NCI-H226 (cell line): ENCODE measurements at places on chromosomes 5 and 9.
A peak's percentile ranks its signal among the peaks of the same experiment; 100 is the strongest.

- no peak for DNase-seq
Measured at GRCh38 chr5:94660506-94660905, 42.0 kb downstream of the SLF1 start.

DNA sequence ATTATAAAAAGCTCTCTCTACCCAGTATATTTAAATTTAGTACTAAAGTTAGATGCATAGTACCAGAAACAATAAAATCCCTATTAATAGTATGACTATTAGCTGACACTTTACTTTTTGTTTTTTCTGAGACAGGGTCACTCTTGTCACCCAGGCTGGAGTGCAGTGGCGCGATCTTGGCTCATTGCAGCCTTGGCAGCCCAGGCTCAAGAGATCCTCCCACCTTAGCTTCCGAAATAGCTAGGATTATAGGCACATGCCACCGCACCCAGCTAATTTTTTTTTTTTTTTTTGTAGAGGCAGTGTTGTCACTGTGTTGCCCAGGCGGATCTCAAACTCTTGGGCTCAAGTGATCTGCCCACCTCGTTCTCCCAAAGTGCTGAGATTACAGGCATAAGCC lies 8.0 kb downstream of the CCNG1 start:
- no peak for DNase-seq

GRCh38 chr9:82535432-82535998 lies 527.4 kb downstream of the RASEF start:
- no peak for DNase-seq

GRCh38 chr9:136805207-136805740 lies 2.5 kb upstream of the RABL6 start:
- no peak for DNase-seq

DNA sequence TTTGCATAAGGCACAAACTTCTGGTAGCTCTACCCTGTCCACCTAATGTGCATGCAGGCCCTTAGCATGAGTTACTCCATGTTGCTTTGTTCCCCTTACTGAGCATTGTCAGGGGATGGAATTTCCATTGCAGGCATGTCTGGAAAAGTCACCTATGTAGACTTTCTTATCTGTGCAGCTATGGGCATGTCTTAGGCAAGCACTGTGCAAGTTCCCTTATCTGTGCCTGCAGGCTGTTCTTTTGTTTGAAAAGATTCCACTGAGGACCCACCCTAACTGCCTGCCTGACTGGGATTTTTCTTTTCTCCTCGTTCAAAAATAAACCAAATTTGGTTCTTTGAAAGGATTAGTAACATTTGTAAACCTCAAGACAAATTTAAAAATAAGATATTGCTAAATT lies 587.0 kb downstream of the CDH18 start:
- DNase-seq: no peak

GRCh38 chr5:54309691-54310432 lies 511 bp downstream of the ARL15 start:
- no peak for DNase-seq

DNA sequence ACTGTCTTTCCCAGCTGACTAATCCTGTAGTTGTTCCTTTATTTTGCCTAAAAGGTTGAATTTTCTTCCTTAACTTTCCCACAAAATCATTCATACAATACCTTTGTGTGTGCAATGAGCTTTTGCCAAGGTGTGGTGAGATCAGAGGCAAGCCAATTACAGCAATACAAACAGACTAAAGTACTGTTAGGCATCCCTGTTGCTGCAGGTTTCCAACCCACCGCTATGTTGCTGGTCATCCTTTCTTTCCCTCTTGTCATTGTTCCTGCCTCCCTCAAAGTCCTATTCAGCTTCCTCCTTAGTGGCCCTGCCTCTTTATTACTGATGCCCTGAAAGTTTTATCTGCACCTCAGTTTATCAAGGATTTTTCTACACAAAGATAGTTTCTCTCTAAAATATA lies 22.1 kb downstream of the ITGA2 start:
- no peak for DNase-seq

- no peak for DNase-seq
Measured at GRCh38 chr9:105881654-105882349, 187.5 kb downstream of the TMEM38B start.

DNA sequence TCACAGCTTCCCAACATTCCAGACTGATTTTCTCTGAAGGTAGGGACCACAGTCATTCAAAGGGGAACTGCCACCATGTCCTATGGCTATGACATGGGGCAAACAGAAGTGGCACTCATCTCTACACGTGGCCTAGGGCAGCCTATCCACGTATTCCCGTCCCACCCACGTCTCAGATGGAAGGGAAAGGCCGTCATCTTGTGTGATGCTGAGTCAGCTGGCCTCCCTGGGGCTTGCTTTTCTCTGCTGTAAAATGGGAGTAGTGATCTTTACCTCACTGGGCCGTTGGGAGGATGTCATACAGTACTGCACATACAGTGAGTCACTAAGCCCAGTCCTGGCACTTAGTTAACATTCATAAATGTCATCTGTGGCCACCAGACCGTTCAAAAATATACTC lies 72.3 kb downstream of the RAPGEF1 start:
- no peak for DNase-seq

DNA sequence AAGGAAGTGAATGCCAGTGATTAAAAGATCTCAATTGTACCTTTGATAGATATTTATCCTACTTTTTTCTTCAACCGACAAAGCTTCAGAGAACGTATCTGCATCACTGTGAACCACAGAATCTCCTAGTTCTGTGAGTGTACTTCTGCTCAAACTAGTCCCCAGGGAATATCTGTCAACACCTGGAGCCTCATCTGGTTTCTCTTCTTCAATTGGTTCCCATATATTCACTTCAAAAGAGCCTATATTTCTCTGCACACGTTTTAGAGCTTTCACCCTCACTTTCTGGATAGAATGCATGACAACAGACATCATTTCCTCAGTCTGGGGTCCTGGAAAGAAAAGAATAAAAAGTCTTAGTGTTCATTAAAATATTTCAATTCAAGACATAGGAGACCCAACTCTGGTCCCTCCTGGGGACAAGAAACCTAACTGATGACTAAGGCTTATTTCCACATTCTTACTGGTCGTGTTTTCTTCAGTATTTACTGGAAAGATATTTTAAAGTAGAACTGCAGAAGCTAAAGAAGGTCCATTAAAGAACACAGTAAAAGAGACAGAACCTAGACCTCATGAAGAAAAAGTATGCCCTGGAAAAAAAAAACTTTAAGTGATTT lies 64.3 kb downstream of the CPLANE1 start:
- no peak for DNase-seq

GRCh38 chr5:1224631-1225030 lies 550 bp upstream of the SLC6A18 start:
- DNase-seq: no peak

DNA sequence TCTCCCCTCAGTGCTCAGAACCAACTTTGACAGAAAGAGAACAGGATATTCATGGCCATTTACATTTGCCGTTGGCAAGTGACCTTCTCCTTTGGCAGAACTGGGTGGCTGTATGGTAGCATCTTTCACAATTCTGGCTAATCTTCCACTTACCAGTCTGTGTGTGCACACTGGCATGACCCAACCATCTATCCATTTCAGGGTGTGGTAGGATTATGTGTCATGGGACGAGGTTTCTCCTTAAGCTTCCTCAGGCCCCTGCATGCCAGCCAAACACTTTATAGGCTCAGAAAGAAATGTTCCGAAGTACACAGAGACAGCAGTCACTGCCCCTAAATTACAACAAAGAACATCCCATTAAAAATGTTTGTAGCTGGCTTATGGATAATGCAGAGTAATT lies 497.1 kb downstream of the NFIB start:
- no peak for DNase-seq

DNA sequence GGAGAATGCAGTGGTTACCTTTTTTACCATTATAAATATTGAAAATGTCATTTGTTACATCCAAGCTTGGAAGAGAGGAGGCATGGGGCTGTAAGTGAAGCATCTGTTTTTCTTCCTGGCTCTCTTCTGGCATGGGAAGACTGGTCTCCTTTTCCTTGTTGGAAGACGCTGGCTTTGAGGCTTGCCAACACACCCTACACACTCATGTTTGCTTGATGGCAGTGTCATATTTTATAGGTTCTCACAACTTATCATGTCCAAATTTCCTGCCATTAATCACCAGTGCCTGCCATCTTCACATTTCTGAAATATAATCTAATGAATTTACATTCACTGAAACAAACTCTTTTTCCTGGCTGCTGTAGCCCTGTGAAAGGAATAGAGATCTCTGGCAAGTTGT lies 252.9 kb downstream of the MAN2A1 start:
- no peak for DNase-seq

DNA sequence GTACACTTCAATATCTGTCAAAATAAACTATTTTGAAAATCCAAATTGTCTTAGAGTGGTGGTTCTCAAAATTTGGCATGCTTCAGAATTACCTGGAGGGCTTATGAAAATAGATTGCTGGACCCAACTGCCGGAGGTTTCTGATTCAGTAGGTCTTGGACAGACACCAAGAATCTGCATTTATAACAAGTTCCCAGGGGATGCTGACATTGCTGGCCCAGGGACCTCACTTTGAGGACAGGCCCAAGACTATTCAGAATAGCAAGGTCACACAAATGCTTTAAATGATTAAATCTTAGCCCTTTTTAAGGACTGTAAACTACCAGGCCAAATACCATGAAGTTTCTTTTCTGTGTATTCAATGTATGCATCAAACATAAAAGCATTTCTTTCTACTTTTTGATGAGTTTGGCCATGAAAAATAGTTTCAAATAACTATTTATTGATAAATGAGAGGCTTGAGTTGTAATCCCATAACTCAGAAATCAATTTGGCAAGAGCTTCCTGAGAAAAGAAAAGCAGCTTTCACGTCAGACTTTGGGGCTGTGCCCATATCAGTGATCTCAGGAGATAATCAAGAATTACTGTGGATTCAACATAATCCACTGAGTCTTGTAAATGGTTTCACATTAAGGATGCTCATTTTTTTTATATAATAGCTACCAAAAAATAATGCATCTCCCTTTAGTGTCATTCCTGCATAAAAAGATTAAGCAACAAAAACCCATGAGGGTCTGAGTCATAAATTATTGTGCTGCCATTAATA lies 191.4 kb downstream of the FRMD3 start:
- no peak for DNase-seq

DNA sequence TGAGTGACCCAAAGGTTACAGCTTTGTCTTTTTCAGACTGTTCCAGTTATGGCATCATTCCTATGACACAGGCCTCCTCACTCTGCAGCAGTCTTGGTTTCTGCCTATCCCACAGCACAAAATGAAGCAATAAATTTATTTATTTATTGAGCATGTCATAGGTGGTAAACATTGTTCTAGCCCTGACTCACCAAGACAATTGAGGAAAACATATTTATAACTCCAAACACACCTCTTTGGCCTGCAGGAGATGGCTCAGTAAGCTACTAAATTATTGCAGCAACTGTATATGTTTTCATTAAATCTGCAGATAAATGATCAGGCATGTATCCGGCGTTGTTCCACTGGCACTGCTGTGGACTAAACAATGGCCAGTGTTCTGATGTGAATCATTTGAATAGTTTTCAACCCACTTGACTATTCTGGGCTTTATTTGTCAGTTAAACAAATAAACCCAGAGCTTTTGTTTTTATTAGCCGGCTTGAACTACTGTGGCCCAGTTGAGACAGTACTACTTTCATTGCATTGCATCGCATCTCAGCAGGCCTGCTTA lies 83.2 kb downstream of the FOXD1 start:
- DNase-seq: no peak

DNA sequence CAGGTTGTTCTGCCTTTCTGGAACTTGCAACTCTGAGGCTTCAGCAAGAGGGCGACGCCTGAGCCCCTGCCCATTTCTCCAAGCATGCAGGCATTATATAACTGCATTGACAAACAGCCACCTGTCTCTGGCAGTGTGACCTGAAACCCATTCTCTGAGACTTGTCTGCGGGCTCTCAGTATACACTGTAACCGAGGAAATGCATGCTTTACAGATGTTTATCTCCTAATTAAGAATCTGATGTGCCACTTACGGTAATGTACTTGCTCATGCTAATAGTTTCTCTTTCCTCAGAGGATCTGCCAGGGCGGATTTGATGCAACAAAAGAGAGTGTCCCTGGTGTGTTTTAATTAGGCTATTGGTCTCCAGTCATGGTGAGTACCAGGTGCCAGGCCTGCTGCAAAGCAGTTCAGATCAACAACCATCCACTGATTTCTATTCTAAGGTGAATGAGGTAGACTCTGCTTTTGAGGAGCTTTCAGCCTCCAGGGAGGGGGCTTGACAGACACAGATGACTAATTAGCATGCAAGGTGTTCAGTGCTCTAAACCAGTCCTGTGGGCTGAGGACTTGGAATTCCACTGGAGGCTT lies 593.7 kb upstream of the KLF4 start:
- DNase-seq: no peak

DNA sequence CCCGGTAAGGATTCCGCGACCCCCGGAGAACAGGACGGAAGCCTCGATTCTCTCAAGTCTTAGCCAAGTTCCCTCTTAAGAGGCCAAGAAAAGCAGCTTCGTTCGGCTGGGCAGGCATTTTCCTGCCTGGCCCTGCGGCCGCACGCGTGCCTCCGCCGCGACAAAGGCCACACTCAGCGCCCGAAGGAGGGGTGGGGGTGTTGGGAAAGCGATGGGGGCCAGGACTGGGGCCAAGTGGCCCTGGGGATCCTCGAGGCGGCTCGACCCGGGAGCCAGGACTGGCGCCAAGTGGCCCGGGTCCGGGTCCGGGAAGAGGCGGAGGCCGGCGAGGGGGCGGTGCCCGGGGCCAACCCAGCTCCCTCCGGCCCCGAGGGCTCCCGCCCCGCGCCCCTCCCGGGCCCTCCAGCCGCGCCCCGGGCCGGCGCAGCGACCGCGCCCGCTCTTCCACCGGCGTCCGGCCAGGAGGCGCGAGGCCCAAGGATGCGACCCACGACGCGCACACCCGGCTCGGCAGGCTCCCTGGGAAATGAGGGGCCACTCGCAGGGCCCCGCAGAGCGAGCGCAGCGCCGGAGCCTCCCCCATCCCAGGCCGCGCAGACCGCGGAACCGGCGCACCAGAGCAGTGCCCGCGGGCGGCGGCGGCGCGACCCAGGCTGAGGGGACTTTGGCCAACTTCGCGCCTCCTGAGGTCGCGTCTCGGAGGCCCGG lies 756 bp downstream of the VAV2 start:
- DNase-seq: no peak

DNA sequence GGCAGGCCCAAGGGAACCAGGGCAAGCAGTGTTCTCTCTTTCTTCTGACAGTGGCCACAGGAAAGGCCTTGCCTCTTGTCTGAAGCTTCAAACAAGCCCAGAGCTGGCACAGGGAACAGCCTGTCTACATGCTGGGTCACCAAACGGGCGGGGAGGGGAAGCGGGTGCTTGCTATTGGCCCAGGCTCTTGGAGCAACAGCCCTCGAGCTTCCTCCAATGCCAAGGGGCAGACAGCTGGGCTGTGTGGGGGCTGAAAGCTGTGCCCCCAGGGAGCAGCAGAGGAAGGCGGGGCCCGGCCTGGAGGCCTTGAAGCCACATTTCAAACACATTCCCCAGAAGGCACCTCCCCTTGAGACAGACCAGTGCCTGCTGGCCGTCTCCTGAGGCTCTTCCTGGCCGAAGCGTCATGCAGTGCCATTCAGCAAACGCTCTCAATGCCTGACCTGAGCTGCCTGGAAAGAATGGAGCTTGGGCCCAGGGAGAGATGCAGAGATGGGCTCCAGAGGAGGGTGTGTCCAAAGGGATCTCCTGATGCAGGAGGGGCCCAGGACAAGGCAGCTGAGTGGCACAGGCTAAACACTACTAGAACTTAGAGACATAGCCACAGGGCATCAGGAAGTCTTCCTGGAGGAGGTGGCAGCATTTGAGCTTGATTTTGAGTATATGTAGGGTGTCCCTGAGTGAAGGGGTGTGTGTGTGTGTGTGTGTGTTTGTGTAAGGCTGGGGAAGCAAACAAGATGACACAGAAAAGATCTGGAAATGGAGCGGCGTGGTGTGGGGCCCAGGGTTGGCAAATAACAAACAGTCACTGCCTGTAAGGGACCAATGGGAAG lies 2.5 kb downstream of the FIBCD1 start:
- DNase-seq: peak; percentile 88
